Cardiac septum (tissue), 1 donor: ENCODE measurements at places on chromosomes 4 and X. TPM values are rescaled to one million over a fixed set of nuclear protein-coding genes. Genes with fewer than 3 reads are reported as not detected.

DNA sequence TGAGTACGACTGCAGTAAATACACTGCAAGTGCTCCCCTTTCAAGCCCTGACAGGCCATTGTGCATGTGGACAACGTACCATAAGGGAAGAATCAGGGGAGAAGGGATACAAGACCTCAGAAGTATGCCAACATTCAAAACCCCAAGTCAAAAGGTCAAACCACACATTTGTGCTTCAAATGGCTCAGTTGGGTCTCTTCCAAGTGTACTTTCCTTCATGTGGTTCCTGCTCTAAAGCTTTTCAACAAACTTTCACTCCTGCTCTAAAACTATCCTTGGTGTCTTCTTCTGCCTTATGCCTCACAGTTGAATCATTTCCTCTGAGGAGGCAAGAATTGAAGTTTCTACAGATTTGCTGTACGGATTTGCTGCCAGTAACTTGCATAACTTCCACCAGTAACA, 305.7 kb upstream of the SLIT2 start:
- DNase-seq, result no peak

Gene GLOD5
- total RNA-seq, result not detected

DNA sequence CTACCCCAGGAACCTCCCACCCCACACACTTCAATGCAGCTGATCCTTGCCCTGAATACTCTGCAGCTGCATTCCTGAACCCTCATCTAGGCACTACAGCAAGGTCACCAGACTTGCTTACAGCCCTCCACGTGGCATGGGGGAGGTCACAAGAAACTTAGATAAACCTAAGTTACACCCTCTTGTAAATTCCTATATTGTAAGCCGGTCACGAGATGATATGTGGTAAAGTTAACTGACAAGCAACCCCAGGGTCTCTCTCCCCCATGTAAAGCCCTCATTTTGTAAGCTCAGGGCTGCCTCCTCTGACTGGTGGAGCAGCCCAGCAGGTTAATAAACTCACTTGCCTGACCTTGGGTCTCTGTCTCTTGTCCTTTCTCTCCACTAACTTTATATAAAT, 570.7 kb downstream of the PCDH7 start:
- no peak for DNase-seq

Gene RAB40AL
- 0.32 TPM for total RNA-seq

DNA sequence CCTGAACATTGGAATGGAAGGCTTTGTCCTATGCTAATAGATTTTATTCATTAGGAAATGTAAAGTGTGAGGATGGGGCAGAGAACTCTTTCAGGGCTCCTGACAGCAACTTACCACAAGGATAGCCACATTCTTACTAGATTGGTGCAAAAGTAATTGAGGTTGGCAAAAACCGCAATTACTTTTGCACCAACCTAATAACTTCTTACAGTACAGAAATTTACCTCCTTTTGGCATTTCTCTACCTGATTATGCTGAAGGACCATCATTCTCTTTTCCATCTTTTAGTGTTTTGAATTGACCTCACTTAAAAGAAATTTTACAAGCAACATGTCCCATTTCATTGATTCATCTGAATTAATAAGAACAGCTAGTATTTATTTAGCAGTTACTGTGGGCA, 109.2 kb upstream of the AP1S2 start:
- DNase-seq, result no peak

Gene MTTP
- 2.0 TPM for total RNA-seq

Gene CXorf49
- not detected for total RNA-seq

GRCh38 chr4:55561889-55562288, 15.2 kb upstream of the CLOCK start:
- DNase-seq, result no peak

- DNase-seq, result no peak
Measured at GRCh38 chrX:103669745-103670144, 16.8 kb downstream of the MORF4L2 start.

Gene CFAP47
- total RNA-seq, result not detected

GRCh38 chr4:122246551-122246950, 94.4 kb downstream of the BLTP1 start:
- DNase-seq, result no peak

Gene ASB9
- total RNA-seq, result 0.46 TPM

Gene JCHAIN
- 1.5 TPM for total RNA-seq

Gene SMIM43
- 0.27 TPM for total RNA-seq

GRCh38 chrX:22124098-22124497, 92.0 kb downstream of the PHEX start:
- DNase-seq, result no peak

Gene TBX22
- total RNA-seq, result not detected

- DNase-seq, result no peak
Measured at GRCh38 chr4:70703619-70704214, 15.4 kb downstream of the UTP3 start.

- DNase-seq, result no peak
Measured at GRCh38 chr4:113559947-113560346, 201.6 kb downstream of the CAMK2D start.

Gene ZNF674
- 2.0 TPM for total RNA-seq

GRCh38 chrX:10450229-10450958, 170.0 kb downstream of the MID1 start:
- DNase-seq, result no peak

DNA sequence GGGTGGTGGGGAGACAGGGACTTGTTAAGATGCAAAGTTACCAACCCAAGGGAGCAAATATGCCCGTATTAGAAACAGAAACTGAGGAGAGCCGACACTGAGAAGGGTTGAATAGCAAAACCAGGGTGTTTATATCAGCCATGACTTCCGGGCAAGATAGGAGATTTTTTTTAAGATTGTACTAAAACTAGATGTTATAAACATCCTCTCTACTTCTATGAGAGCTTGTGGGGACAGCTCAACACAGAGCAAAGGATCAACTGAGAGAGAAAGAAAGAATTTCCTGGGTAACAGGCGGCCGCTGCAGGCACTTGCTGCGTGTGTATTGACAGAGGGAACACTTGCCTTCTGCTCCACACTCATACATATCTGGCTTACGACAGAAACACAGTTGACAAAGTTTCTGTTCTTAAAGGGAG, 49.1 kb upstream of the FBXW7 start:
- DNase-seq, result no peak

DNA sequence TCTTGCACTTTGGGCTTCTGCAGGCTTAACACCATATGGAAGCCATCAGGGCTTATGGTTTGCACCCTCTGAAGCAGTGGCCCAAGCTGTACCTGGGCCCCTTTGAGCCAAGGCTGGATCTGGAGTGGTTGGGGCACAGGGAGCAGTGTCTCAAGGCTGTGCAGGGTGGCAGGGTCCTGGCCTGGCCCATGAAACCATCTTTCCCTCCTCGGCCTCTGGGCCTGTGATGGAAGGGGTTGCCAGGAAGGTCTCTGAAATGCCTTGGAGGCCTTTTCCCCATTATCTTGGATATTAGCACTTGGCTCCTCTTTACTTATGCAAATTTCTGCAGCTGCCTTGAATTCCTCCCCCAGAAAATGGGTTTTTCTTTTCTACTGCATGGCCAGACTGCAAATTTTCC, 134.7 kb upstream of the USP9X start:
- no peak for DNase-seq

DNA sequence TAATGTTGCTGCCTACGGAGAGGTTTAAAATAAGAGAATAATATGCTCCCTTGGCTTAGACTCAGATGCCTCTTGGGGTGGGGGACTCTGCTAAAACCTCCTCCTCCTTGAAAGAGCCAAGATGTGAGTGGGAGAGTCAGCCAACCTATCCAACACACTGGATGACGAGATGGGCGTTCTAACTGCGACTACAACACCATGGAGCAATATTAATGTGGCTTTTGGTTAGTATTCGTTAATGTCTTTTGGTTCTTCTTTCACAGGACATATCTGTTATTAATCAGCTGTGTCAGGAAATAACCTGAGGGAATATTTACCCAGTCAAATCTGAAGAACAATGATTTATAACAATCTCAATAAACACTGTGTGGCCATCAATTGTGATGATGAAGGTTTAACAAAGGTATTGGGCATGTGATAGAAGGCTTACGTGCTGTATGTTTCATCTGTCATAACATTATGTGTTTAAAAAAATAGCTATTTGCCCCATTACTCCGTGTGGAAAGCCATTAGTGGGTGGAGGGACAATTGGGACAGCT, 143.5 kb upstream of the FTHL17 start:
- DNase-seq, result no peak

Gene LRRC66
- total RNA-seq, result 0.86 TPM

Gene UBE2D3
- 239 TPM for total RNA-seq

DNA sequence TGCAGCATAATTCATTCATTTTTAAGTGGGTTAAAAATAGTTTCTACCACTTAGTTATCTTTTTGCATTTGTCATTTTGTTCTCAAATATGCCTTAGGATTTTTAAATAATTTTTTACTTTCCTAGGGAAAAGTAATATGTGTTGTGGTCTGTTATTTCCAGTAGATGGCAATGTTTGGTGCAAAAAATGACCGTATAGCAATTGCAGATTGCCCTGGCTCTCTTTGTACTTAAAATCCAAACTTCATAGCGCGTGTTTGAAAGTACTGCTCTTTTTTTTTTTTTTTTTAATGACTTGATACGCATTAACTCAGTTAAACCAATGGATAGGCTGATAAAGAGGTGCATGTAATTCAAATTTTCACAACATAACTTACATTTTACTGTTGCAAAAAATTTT, 74.4 kb upstream of the RBMX start:
- DNase-seq, result no peak
